Activated CD4-positive, CD25-positive, alpha-beta regulatory T cell treated with anti-CD3 and anti-CD28 coated beads, Interleukin-2, amount 50 U/mL, for 72 hours (primary cell): ENCODE measurements at places on chromosomes 4 and X.

GRCh38 chr4:45910511-45910910, 213.3 kb downstream of the GABRG1 start:
- no peak for DNase-seq

DNA sequence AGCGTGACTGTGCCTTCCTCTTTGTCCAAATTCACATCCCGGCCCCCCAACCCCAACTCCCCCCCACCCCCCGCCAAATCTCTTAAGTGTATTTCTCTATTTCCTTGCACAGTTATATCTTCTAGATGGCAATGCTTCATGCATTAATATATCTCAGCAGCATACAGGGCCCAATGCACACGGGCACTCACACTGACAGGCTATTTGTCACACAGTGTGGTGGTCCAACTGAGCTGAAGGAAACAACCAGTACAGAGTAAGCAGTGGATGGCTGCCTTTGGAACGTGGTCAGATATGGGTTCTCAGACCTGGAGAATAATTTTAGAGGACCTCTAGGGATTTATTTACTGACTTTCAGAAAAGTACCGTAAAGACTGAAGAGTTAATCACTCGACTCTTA, 681 bp downstream of the EXOC1 start:
- DNase-seq = no peak

DNA sequence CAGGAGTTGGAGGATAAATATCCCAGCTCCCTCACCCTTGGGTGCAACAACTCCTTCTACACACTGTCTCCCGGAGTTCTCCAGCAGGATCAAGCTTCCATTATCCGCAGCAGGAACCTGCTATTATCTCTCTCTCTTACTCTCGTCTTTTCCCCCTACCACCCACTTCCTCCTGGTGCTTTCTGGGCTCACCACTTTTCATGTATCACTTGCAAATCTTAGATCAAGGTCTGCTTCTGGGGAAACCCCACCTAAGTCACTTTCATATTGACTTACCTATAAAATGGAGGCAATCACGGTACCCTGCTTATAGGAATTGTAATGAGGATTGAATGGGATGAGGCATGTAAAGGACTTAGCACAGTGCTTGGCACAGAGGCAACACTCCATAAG, 589.5 kb downstream of the BCOR start:
- no peak for DNase-seq

DNA sequence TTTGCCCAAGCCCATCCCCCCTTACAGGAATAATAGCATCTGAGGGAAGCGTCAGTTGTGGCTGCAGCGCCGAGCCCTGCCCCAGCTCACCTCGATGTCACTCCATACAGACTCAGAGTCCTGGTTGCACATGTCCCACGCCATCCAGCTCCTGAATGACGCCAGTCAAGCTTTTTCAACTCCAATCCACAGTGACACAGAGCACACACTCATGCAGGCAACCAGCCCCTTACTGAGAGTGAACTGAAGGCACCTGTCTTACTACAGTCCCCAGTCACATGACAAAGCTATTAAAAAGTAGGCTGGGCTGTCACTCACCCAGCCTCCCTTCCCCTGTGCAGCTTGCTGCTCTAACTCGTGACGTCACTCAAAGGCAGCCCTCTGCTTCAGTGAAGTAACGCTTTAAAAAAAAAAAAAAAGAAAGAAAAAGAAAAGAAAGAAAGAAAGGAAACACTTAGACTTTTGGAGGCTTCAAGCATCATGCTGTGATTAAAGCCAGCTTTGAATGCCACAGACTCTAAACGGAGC, at the start of gene PPARGC1A:
TSS of gene PPARGC1A (minus strand) at position 234 of the 528 bp plus-strand sequence. CDS start at position 144, 90 bp downstream.
- DNase-seq = no peak

DNA sequence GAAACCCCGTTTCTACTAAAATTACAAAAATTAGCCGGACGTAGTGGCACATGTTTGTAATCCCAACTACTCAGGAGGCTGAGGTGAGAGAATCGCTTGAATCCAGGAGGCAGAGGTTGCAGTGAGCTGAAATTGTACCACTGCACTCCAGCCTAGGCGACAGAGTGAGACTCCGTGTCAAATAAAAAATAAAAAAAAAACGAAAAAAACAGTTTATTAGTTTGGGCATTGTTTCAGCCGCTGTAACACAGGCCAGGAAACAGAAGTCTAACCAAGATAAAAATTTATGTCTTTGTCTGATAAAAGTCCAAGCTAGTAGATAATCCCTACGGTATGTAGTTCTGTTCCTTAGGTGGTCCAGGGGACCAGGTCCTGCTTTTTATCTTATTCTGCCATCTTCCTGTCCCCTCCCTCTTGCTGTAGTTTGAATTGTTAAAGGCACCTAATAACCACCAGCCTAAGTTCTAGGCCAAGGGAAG, 21.4 kb downstream of the USO1 start:
- DNase-seq = no peak

DNA sequence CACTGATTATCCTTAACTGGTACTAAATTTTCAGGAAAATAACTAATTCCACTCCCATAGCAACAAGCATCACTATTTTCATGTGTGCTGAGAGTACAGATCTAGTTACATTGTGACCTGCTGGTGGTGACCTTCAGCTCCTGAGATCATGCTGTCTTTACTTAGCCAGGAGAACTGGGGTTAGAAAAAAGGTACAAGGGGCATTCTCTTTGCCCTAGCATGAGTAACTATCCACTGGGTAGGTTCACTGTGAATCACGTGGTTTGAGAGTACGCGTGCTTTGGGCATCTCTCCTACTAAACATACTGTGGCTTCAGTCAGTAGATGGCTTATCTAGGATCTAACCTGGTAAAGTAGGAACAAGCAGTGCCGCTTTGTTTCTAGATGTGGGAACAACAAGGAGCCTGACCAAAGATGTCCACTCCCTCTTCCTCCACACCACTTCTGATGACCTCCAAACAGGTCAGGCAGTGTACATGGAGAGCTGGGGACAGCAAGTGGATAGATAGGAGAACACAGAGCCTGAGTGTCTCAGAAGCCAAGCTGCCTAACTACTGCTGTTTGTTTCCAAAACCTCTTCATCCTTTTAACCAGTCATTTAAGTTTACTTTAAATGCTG, 90.2 kb downstream of the CBR4 start:
- DNase-seq = no peak

GRCh38 chrX:18677161-18677869, 5.4 kb upstream of the RS1 start:
- DNase-seq = no peak

GRCh38 chr4:15482842-15483241, 13.2 kb downstream of the CC2D2A start:
- DNase-seq = no peak

DNA sequence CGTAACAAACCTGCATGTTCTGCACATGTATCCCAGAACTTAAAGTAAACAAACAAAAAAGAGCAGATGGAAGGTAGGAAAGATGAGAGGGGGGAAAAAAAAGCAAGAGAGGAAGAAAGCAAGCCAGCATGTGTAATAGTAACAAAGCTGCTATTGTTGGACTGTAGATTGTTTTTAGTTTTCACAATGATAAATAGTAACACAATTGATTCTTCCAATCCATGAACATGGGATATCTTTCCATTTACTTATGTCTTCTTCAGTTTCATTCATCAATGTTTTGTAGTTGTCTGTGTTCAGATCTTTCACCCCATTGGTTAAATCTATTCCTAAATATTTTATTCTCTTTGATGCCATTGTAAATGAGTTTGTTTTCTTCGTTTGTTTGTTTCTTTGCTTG, 85.0 kb upstream of the TBC1D9 start:
- DNase-seq = no peak

DNA sequence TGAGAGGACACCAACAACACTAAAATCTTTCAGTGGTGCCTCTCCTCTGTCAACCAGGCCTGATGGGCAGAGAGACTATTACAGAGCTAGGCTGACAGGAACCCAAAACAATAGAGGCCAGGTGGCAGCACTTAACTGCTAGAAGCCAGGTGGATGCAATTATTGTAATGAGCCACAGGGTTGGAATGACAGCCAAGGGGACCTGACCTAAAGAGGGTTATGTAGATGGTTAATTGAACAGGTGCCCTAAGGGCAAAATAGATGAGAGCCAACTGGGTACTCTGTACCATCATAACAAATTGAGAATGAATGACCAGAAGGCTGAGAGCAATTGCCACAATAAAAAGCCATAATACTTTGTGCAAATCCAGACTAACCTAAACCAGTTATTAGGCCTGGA, 24.7 kb upstream of the FRAS1 start:
- no peak for DNase-seq

- DNase-seq = no peak
These were observed 150.9 kb downstream of the SPRY1 start for GRCh38 chr4:123547216-123548165.
